ENCODE measurements at places on chromosomes 16 and 17.

DNA sequence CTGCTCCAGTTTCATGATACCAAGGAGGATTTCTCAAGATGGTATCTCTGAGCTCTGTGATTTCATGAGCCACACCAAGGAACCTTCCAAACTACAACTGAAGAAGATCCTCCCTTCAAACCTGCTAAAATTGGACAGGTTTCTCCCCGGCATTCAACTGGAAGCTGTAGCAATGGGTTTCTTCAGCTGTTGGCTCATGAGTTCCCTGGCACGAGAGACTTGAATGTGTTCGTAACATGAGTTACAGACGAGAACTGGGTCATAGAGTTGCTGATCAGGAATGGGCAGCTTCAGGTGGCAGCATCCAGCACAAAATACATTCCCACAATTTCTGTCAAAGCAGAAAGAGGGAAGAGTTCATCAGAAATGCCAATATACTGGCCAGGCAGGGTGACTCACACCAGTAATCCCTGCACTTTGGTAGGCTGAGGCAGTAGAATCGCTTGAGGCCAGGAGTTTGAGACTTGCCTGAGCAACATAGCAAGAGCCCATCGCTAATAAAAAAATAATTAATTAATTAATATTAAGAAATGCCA, 3.4 kb upstream of the HSF5 start:
- DNase-seq = no peak

DNA sequence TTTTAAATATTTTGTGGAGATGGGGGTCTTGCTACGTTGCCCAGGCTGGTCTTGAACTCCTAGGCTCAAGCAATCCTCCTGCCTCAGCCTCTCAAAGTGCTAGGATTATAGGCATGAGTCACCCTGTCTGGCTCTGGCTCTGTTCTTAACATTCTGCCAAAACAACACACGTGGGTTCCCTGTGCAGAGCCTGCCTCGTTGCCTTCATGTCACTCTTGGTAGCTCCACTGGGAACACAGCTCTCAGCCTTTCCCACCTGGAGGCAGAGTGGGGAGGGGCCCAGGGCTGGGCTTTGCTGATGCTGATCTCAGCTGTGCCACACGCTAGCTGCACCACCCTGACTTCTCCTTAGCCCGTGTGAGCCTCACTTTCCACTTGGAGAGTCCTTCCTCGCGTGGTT, 19.3 kb downstream of the CRISPLD2 start:
- no peak for DNase-seq

DNA sequence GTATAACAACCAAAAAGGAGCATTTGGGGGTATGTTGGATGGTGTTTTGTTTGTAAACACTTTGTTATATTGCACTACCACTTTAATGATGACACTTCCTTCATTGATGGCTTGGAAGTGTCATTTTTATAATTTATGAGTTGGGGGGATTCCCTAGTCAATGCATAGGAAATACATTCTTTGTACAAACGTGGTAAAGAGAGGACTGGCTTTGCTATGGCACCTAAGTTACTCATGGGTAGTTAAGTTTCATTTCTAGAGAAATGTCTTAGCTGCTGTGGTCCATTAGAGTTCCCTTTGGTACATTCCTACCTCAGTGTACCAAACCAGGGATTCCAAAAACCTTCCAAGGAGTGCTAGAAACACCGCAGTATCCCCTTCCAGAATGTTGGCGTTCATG, 63.7 kb upstream of the CMIP start:
- no peak for DNase-seq

GRCh38 chr17:74087002-74087585, 116.4 kb upstream of the RPL38 start:
- no peak for DNase-seq

DNA sequence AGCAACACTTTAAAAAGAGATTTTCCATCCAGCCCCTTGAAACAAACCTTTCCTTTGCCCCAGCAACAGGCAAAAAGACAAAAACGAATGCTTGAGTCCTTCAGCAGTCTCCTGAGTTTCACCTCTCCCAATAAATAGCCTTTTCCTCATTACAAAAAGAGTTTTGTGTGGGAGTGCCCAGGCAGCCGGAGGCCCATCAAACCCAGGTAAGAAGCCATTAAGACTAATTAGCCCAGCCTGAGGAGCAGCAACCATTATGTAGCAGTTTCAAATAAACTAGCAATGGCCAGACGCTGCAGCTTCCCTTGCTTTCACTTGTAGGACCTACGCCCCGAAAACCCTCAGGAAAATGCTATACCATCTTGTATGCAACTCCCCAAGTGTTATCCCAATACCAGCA, 15.6 kb downstream of the GAS7 start:
- no peak for DNase-seq

GRCh38 chr17:2958706-2959222, 104.6 kb downstream of the OR1D5 start:
- no peak for DNase-seq

DNA sequence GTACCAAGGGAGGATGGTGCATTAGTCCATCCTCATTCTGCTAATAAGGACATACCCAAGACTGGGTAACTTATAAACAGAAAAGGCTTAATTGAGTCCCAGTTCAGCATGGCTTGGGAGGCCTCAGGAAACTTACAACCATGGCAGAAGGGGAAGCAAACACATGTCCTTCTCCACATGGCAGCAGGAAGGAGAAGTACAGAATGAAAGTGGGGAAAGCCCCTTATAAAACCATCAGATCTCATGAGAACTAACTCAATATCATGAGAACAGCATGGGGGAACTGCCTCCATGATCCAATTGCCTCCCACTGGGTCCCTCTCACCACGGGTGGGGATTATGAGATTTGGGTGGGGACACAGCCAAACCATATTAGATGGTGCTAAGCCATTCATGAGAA, 84.5 kb downstream of the SEC14L1 start:
- no peak for DNase-seq

GRCh38 chr16:73159296-73159695, 111.4 kb upstream of the ZFHX3 start:
- no peak for DNase-seq

GRCh38 chr17:78986048-78986648, 6.4 kb upstream of the LGALS3BP start:
- no peak for DNase-seq

DNA sequence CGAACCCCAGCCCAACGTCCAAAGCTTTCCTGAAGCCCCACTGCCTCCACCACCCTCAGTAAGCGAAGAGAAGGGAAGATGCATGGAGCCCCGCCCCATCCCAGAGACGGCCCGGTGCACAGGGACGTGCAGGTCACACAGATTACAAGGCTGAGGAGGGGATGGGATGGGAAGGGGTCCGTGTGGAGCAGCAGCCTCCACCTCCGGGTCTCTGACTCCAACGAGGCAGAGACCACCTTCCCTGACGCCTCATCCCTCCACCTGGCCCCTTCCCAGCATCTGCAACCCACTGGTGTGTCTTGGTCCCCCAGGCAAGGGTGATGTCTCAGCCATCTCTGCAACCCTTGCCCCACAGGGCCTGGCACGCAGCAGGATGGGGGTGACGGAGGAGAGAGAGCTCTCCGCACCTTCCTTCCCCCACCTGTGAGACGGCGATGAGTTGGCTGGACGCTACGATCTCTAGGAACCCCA, 58.5 kb downstream of the TBC1D16 start:
- no peak for DNase-seq

DNA sequence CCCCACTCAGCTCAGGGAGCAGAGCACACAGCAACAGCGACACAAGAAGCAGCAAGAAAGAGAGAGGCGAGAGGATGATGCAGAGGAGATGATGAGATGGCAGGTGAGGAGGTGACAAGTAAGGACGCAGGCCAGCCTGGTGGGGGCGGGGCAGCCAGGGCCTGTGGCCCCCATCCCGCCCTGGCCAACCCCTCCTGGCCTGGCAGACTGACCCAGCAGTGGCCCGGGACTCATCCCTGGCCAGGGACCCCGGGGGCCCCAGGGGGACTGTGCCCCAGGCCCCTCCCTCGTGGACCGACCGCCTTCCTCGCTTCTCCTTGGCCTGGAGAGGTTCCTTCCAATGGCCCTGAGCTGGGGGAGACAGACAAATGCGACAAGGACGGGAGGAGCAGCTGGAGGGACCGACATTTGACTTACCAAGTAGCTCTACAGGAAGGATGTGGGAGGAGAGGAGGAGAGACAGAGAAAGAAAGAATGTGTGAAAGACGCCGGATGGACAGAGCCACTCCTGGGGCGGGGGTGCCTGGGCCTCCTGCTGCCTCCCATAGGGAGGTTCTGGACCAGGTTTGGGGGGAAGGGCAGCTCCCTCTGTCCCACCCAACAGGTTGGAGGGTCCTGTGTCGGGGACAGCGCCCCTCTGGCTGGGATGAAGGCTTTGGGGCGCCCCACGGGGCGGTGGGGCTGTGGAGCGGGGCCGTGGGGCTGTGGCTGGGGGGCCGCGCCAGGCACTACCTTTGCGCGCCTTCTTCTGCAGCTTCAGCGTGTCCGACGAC, 6.8 kb downstream of the MTSS2 start:
- DNase-seq = no peak

DNA sequence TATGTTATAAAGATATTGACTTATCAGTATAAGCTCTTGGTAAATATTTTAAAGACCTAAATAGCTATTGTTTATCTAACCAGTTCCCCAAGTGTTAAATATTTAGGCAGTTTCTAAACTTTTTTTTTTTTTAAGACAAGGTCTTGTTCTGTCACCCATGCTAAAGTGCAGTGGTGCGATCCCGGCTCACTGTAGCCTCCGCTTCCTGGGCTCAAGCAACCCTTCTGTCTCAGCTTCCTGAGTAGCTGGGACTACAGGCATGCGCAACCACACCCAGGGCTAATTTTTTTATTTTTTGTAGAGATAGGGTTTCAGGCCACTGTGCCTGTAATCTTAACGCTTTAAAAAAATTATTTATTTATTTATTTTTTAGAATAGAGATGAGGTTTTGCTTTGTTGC, 43.5 kb downstream of the SNX29 start:
- no peak for DNase-seq

DNA sequence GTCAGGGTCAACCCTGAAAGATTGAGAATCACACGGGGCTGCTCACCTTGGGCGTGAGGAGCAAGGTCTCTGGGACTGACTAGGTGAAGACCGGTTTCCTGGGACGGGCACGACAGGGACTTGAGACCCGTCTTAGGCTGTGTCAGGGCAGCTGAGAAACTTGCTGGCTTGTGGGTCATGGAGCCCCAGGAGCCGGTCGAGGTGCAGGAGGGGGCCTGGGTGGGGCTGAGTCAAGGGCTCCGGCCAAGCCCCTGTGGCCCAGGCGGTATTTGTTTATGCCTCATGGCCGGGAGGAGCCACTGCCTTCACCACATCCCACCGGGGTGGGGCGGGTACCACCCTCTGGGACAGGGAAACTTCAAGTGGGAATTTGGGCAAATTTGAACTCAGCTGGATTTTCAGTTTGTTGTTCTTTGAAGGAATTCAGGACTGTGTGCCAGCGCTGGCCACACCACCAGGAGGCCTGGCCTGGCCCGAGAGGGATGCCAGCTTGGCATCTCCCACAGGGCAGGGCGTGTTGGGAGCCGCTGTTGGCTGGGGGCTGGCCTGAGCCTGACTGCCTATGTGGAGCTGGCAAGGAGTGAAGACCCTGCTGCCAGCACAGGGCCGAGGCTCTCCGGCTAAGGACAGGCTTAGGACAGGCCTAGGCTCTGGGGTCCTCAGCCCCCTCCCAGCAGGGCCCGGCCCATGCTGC, 116.1 kb downstream of the METRNL start:
- DNase-seq = no peak

- no peak for DNase-seq
Observed at GRCh38 chr16:85584267-85584666, 28.9 kb upstream of the GSE1 start.

DNA sequence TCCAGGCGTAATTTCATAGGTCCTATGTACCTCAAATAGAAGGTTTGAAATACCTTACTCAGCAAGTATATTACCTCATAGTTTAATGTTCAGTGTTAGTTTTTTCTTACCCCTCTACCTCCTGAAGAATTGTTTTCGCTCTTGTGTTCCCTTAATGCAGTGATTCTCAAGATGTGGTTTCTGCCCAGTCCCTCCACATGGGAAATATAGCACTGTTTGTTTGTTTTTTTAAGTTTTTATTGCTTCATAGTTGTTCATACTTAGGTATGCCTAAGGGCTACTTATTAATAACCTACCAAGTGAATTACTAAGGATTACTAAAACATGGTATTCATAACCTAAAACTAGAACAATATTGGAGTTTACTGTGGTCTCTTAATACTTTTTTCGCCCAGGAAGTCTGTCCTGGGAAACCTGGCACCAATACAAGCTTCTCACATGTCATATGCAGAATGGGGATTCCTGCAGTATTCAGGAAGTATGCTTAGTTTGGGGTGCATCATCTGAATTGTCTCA, 5.0 kb downstream of the RSPRY1 start:
- no peak for DNase-seq

DNA sequence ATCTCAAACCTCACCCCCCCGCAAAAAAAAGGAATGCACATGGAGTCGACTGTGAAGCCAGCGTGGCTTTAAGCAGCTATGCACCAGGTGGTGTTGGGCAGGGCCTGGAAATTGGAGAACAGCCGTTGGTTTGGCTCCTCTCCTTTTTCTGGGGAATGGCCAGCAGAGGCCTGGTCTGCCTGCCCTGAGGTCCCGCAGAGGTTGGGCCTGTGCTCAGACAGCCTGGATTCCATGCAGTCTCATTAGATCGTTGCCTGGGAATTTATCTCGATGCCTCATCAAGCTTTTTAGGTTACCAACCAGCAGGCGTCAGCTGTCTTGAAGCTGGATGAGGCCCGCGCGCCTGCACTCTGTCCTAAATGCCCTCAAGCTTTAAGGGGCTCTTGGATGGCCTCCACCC, 9.8 kb downstream of the SLC12A3 start:
- no peak for DNase-seq

DNA sequence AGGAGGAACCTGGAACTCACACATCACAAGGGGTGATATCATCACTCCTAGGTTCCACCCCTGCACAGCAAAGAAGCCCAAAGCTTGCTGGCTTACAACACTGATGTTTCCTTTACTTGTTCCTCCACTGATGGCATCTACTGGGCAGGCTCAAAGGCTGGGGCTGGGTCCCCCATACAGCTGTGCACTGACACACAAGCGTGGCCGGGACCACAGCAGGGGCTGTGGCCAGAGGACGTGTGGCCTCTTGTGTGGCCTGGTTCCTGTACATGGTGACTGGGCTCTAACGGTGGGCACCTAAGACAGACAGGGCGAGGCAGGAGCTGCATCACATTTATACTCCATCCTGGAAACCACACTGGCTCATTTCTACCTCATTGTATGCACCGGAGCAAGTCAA, 264.4 kb upstream of the FOXF1 start:
- DNase-seq = no peak

DNA sequence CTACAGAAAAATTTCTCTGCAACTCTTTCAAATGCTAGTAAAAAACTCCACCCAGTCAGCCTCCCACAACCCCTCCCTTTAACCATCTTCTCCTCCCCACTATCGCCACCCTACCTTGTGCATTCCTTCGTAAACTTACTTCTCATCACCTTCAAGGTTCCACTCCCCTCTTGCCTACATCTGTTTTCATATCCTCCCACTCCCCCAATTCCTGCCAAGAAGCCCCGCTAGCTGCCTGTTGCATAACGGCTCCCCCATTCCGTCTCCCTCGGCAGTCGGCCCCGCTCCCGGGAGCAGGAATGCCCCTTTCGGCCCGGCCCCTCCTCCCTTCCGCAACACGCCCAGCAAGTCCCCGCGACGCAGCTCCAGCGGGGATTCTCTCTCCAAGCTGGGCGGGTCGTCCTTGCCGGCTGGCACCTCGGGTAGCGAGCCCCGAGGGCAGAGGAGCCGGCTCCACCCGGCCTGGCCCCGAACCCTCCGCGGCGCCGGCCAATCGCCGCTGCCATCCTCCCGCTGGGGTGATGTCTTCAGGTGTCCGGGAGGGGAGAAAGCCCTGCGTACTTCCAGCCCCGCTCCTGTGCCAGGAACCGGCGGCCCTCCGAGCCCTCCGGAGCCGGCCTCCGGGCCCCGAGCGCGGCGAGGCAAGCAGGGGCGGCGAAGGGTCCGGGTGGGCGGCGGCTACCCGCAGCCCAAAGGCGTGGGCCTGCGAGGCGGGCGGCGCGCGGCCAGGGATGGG, 1.5 kb downstream of the PHLPP2 start:
- peak; percentile 51 for DNase-seq

All from stimulated activated CD4-positive, alpha-beta T cell treated with anti-CD3 and anti-CD28 coated beads, Interleukin-12 subunit alpha, Interleukin-12 subunit beta, amount 100 ng/mL, for 4 hours (primary cell).